Activated CD4-positive, alpha-beta T cell treated with anti-CD3 and anti-CD28 coated beads for 36 hours (primary cell): ENCODE measurements at places on chromosomes 2 and 18. TPM values are rescaled to one million over a fixed set of nuclear protein-coding genes. Genes with fewer than 3 reads are reported as not detected.
A peak's percentile ranks its signal among the peaks of the same experiment; 100 is the strongest.

AMER3 gene
- total RNA-seq: not detected

GRCh38 chr18:33914399-33914798, 310.3 kb downstream of the NOL4 start:
- no peaks in the 10 kb centered on the region for H3K4me1 ChIP-seq
- H3K36me3 ChIP-seq: no peaks in the 10 kb centered on the region
- no peak overlapping the region for H3K27ac ChIP-seq
- no peak for DNase-seq
- no peaks in the 10 kb centered on the region for H3K27me3 ChIP-seq

GRCh38 chr2:228798458-228799207, 472.5 kb downstream of the PID1 start:
- no peaks in the 10 kb centered on the region for H3K36me3 ChIP-seq
- no peaks in the 10 kb centered on the region for H3K4me1 ChIP-seq
- H3K27me3 ChIP-seq: no peaks in the 10 kb centered on the region
- no peak overlapping the region for H3K27ac ChIP-seq

DNA sequence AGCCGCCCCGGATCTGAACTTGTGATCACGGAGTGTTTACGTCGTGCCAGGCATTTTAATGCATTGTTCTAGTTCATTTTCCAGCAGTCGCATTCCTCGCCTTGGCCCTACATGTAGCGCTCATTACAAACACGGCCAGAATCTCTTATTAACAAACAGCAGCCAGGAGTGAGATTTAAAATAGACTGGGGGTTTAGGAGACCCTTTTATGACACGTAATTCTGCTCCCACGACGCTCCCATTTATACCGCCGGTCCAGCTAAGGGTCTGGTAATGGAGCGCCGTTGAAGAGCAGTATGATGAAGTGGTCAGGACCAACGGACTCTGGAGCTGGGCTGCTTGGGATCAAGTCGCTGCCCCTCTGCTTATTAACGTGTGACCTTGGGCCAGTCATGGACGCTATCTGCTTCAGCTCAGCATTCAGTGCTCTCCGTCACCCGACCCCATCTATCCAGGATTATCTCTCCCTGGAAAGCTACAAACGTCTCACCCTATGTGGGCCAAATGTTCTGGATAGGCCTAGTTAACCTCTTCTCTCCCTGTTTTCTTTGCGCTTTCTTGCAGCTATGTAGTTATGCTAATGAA, 745 bp downstream of the MSH2 start:
- peaks cover 36% of the 10 kb centered on the region for H3K36me3 ChIP-seq
- H3K27ac ChIP-seq: peak overlapping the region; percentile 98
- peak overlapping the region; percentile 84 for H3K4me3 ChIP-seq
- H3K27me3 ChIP-seq: no peaks in the 10 kb centered on the region

GRCh38 chr2:224570328-224570993, 14.7 kb downstream of the CUL3 start:
- DNase-seq: no peak
- H3K27me3 ChIP-seq: no peaks in the 10 kb centered on the region
- H3K27ac ChIP-seq: peak overlapping the region; percentile 1
- peak overlapping the region; percentile 2 for H3K4me3 ChIP-seq

DNA sequence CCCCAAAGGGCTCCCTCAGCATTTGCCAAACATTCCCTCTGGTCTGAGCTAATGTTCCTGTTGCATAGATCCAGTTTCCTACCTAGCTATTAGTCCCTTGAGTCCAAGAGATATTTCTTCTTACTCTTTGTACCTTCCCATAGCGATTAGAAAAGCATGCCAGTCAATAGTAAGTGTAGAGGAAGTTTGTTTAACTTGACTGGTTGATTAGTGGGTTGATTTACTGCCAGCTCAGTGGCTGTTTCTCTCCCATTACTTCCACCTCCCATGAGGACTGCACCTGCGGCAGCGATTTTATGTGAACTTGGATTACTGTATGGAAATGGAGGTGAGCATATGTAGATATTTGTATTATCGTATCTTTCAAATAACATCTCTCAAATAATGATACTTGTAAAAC, 1748.4 kb upstream of the CELF4 start:
- H3K27me3 ChIP-seq: no peaks in the 10 kb centered on the region
- H3K4me3 ChIP-seq: no peak overlapping the region

- no peak overlapping the region for H3K4me3 ChIP-seq
- no peak for DNase-seq
- peaks cover 28% of the 10 kb centered on the region for H3K4me1 ChIP-seq
- no peak overlapping the region for H3K27ac ChIP-seq
- H3K36me3 ChIP-seq: peaks cover 5% of the 10 kb centered on the region
Measured at GRCh38 chr18:816088-816653, 4.1 kb upstream of the YES1 start.

DNA sequence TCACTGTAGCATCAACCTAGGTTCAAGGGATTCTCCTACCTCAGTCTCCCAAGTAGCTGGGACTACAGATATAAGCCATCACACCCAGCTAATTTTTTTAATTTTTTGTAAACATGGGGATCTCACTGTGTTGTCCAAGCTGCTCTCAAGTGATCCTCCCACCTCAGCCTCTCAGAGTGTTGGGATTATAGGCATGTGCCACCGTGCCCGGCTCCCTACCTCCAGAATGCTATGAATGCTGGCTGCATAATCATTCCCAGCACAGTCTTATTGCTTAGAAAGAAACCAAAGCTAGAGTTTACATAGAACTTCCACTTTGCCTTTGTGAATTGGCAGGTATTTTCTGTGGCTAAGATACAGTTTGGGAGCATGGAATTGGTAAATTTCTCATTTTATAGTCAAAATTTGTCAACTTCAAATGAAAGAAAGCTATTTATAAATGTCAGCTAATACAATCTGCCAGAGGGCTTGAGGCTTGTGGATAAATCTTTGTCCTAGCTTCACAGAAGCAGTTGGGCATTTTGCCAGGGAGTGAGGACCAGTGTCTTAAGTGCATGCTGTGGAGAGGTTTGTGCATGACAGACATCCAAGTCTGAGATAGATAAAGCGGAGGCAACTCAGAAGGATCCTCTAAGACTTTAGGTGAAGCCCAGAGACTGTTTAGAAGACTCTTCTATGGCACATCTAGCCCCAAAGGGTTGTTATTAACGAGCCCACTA, 175.4 kb downstream of the ANTXR1 start:
- no peak overlapping the region for H3K4me3 ChIP-seq
- DNase-seq: no peak
- no peaks in the 10 kb centered on the region for H3K36me3 ChIP-seq
- no peak overlapping the region for H3K27ac ChIP-seq
- H3K27me3 ChIP-seq: peaks cover 16% of the 10 kb centered on the region

GRCh38 chr2:145910416-145910815, 1390.5 kb upstream of the ZEB2 start:
- no peak for DNase-seq
- H3K27ac ChIP-seq: no peak overlapping the region
- H3K4me1 ChIP-seq: no peaks in the 10 kb centered on the region
- no peaks in the 10 kb centered on the region for H3K36me3 ChIP-seq

- DNase-seq: no peak
- no peak overlapping the region for H3K4me3 ChIP-seq
- H3K36me3 ChIP-seq: no peaks in the 10 kb centered on the region
- no peak overlapping the region for H3K27ac ChIP-seq
- no peaks in the 10 kb centered on the region for H3K4me1 ChIP-seq
Measured at GRCh38 chr18:8773980-8774379, 68.6 kb downstream of the MTCL1 start.

DNA sequence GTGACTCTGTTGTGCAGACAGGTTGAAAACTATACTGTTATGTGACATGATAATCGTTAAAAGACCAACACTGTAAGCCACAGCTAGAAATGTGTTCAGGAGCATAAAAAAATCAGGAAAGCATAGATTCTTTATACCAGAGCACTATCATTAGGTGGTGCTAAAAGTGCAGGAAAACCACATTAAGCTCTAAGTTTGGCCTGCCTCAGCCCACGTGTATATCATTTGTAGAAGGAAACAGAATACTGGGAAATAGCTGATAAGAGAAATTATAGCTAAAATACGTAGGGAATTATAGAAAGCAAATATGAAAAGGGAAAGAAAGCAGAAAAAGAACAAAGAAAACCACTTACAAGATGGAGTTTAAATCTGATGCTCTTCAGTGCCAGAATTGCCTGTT, 26.5 kb upstream of the C2orf74 start:
- H3K27ac ChIP-seq: no peak overlapping the region
- DNase-seq: peak; percentile 9
- no peaks in the 10 kb centered on the region for H3K27me3 ChIP-seq
- H3K36me3 ChIP-seq: no peaks in the 10 kb centered on the region

- peaks cover 3% of the 10 kb centered on the region for H3K27me3 ChIP-seq
- no peaks in the 10 kb centered on the region for H3K4me1 ChIP-seq
- no peak overlapping the region for H3K27ac ChIP-seq
- H3K4me3 ChIP-seq: no peak overlapping the region
- no peaks in the 10 kb centered on the region for H3K36me3 ChIP-seq
Measured at GRCh38 chr18:853471-853870, 41.4 kb upstream of the YES1 start.

- DNase-seq: no peak
- H3K4me3 ChIP-seq: no peak overlapping the region
- no peaks in the 10 kb centered on the region for H3K27me3 ChIP-seq
- peaks cover 9% of the 10 kb centered on the region for H3K36me3 ChIP-seq
Measured at GRCh38 chr2:44777036-44777435, 164.5 kb upstream of the SIX3 start.

GRCh38 chr18:28905509-28905908, 728.6 kb upstream of the CDH2 start:
- H3K27me3 ChIP-seq: no peaks in the 10 kb centered on the region
- no peak overlapping the region for H3K4me3 ChIP-seq
- H3K4me1 ChIP-seq: no peaks in the 10 kb centered on the region
- DNase-seq: no peak
- no peaks in the 10 kb centered on the region for H3K36me3 ChIP-seq
- H3K27ac ChIP-seq: no peak overlapping the region

DNA sequence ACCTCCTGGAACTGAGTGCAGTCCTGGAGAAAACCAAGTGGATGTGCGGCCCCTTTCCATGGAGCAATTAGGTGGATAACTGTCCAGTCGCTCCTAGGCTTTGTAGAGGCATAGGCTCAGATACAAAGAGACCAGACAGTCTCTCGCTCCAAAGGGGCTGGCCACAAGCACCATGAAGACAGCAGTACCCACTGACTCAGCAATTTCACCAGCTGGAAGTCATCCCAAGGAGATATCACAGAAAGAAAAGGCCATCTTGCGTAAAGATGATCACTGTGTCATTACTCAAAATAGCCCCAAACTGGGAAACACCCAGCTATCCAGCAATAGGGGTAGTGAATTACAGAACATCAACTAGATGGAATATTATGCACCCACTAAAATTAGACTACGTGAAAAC, 161.2 kb downstream of the MSH2 start:
- no peak for DNase-seq
- no peak overlapping the region for H3K27ac ChIP-seq
- no peak overlapping the region for H3K4me3 ChIP-seq

- no peak overlapping the region for H3K4me3 ChIP-seq
- peaks cover 25% of the 10 kb centered on the region for H3K36me3 ChIP-seq
- no peaks in the 10 kb centered on the region for H3K27me3 ChIP-seq
- DNase-seq: no peak
Measured at GRCh38 chr18:42052122-42052708, 97.2 kb downstream of the PIK3C3 start.

DNA sequence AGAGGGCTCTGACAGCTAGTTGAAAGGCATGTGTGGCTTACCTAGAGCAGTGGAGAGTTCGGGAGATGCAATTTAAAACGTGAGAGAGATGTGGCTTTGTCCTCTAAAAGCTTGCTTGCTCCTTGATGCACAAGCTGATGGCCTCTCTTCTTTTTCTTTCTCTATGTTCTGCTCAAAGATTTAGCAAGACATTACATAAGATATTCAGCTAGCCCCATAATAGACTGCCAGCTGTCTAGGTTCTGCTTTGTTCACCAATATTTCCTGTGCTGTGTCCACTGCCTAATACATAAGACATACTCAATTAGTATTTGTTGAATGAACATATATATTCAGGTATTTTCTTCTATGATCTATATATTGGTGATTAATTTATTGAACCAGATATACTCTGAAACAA, 31.1 kb downstream of the SPATS2L start:
- no peak overlapping the region for H3K27ac ChIP-seq
- no peak for DNase-seq
- H3K4me3 ChIP-seq: no peak overlapping the region
